Lung (tissue), 17 donors: ENCODE measurements at places on chromosomes 1 and 21.

- no peak for DNase-seq
These were observed 17.7 kb downstream of the KCNA2 start for GRCh38 chr1:110588486-110588885.

DNA sequence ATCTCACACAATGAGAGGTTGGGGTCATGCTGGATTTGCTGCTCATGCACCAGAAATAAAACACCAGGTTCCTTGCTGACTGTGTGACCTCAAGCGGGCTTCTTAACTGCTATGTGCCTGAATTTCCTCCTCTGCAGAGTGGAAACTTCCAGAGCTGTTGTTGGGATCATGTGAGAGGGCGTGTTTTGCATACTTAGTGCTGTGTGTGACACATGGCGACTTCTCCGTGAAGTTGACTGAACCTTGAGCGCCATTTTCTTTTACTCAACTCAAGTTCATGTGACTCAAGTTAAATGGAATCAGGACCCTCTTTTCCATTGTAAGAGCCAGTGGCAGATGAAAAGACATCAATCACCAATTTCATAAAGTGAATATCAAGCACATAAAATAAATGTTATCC lies 224.0 kb downstream of the KIF26B start:
- no peak for DNase-seq

GRCh38 chr1:43573066-43573800 lies 42.5 kb downstream of the PTPRF start:
- no peak for DNase-seq

DNA sequence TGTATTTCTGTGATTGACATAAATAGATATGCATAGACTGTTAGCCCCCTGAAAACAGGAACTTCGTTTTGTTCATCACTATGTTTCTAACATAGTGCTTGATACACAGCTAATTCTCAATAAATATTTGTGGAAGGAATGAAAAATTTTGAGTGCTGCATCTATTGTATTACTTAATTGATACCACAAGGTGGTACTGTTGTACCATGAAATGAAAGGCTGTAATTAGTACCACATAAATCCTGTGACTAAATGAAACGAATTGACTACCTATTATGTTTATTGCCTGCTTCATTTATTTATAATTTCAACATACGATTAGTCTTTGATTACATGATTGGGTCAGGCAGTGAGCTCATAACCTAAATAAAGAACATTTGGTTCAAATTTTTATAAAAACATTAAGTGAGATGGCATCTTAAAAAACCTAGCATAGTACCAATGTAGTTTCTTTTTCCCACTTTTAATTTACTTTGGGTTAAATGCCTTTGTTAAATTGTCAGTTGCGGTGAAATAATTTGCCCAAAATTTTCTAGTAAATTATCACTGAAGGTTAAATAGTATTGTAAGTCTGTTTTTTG lies 15.0 kb upstream of the TGFB2 start:
- DNase-seq, result no peak

- no peak for DNase-seq
These were observed 14.4 kb downstream of the ARMH1 start for GRCh38 chr1:44688760-44689446.

DNA sequence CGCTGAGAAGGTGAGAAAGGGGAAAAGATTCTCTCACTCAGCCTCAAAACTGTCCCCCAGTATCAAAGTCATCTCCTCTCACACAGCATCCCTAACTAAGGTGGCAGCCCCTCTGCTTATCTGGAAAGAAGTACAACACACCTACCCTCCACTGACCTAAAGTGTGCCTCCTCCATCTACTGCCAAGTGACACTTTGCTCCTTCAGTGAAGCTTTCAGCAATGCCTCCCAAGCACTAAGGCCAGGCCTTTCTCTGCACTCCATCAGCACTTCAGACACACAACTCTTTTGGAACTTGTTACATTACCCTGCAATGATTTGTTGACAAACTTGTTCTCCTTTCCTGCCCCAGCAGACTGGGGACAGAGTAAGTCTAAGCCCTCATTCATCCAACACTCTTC lies 1.4 kb downstream of the SH3BP5L start:
- no peak for DNase-seq

GRCh38 chr21:43211072-43211759 lies 42.4 kb downstream of the CRYAA start:
- DNase-seq, result peak; percentile 55

GRCh38 chr1:52672946-52673345 lies 25.2 kb downstream of the COA7 start:
- DNase-seq, result no peak

DNA sequence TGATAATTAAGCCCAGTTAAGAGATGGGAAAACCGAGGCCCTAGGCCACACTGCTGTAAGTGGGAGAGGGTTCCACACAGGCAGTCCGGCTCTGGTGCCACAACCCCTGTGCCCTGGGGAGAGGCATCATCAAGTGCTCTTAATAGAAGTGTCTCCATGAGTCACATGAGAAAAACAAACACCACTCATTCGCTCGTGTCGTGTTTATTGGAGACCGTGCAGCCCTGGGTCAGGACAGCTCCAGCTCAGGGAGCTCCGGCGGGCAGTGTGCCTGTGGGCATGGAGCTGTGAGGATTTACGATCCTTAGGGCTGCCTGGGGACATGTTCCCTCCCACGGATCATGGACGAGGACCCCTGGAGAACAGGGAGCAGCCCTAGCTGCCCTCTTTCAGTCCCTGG lies 658.5 kb downstream of the AJAP1 start:
- DNase-seq, result no peak

- DNase-seq, result no peak
These were observed 8.8 kb upstream of the AGTRAP start for GRCh38 chr1:11727119-11727518.

GRCh38 chr1:51686450-51686849 lies 69.6 kb downstream of the OSBPL9 start:
- no peak for DNase-seq

- no peak for DNase-seq
These were observed 326.4 kb downstream of the NTNG1 start for GRCh38 chr1:107467286-107467685.

GRCh38 chr1:226700861-226701260 lies 38.2 kb downstream of the ITPKB start:
- DNase-seq, result no peak

- peak; percentile 72 for DNase-seq
These were observed 278.2 kb upstream of the C1orf105 start for GRCh38 chr1:172142324-172142723.

GRCh38 chr1:240239309-240239708 lies 147.6 kb downstream of the FMN2 start:
- no peak for DNase-seq

GRCh38 chr1:64167176-64167575 lies 36.2 kb upstream of the UBE2U start:
- DNase-seq, result no peak

DNA sequence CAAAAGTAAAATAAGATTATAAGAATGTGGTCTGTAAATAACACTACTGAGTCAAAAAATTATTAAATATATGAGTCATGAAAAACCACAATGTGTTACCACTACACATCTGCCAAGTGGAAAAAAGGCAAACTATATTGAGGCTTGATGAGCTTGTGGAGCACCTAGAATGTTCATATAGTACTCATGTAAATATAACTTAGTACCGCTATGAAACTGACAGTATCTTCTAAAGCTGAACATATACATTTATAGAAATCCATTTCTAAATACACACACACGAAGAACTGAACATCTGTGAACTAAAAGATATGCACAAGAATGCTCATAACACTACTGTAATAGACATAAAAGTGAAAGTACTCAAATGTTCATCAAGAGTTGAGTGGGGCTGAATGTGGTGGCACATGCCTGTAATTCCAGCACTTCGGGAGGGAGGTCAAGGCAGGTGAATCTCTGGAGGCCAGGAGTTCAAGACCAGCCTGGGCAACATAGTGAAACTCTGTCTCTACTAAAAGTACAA lies 18.5 kb upstream of the GBP3 start:
- DNase-seq, result no peak

DNA sequence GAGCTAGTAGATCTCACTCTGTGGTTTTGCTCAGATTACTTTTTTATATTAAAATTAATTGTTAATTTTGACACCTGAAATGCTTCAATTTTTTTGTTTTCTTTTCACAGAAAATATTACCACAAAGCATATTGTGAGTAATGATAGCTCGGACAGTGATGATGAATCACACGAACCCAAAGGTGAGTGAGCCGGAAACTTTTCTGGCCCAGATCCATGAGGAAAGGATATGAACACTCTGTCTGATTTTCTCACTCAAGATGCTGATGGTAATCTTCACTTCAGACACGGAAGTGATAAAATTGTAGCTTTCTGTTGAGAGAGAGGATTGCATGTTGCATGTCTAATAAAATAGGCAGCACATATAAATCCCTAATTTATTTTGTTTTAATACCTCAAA lies 121.8 kb downstream of the PLA2G4A start:
- no peak for DNase-seq

DNA sequence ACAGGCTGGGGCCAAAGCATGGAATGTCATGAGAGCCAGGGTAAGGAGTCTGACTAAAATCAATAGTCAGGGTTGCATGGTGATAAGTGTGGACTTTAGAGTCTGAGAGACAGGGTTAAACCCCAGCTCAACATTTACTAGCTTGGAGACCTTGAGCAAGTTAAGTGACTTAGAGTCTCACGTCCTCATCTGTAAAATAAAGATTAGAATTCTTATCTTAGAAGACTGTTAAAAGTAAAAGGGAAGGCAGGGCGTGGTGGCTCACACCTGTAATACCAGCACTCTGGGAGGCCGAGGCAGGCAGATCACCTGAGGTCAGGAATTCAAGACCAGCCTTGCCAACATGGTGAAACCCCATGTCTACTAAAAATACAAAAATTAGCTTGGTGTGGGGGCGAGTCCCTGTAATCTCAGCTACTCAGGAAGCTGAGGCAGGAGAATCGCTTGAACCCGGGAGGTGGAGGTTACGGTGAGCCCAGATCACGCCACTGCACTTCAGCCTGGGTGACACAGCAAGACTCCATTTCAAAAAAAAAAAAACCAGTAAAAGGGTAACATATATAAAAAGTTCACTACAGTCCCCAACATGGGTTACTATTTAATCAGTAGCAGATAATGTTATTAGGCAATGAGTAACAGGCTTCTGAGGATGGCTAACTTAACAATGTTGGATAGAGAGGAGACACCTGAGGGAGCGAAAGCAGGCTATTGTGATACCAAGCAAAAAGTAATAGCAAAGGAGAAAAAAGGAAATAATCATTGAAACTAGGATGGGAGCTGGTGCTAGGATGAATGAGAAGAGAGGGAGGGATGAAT lies 20.8 kb downstream of the TMCO1 start:
- no peak for DNase-seq

GRCh38 chr21:39788383-39788782 lies 43.4 kb downstream of the IGSF5 start:
- peak; percentile 90 for DNase-seq

- DNase-seq, result peak; percentile 25
These were observed 251.1 kb upstream of the ADGRL2 start for GRCh38 chr1:81549588-81550127.

DNA sequence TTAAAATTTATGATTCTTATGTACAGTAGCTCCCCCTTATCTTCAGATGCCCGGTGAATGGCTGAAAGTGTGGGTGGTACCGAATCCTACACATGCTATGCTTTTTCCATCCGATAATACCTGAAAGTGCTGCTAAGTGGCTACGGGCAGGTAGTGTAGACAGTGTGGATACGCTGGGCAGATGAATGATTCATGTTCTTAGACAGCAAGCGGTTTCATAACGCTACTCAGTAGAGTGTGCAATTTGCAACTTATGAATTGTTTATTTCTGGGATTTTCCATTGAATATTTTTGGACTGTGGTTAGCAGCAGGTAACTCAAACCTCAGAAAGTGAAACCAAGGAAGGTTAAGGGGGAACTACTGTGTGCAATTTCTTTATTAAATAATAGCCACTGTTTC lies 7.5 kb downstream of the PCP4 start:
- no peak for DNase-seq

DNA sequence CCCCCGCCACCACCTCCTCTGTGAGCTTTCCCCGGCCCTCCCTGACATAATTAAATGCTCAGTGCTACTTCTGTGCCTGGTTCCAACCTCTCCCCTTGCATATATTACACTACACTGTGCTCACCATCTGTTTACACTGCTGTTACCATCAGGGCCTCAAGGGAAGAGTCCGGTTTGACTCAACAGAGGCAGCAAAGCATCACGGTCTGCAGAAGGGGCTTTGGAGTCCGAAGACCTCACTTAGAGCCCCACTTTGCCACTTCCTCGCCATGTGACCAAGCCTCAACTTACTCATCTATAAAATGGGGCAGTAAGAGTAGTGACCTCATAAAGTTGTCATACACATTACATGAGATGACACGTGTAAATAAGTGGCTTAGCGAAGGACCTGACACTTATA lies 27.4 kb downstream of the KCNN3 start:
- DNase-seq, result no peak

DNA sequence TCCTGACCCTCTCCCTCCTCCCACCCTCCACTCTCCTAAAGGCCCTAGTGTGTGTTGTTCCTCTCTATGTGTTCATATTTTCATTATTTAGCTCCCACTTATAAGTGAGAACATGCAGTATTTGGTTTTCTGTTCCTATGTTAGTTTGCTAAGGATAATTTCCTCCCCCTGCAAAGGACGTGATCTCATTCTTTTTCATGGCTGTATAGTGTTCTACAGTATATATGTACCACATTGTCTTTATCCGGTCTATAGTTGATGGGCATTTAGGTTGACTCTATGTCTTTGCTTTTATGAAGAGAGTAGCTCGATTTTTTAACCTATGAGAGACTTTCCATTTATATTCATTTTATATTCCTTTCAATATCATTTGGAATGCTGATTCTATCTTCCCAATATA lies 7.9 kb upstream of the PTBP2 start:
- DNase-seq, result no peak

- peak; percentile 90 for DNase-seq
These were observed 493 bp upstream of the MAP3K21 start for GRCh38 chr1:233326811-233327650.

- no peak for DNase-seq
These were observed 18.6 kb upstream of the HSPG2 start for GRCh38 chr1:21955501-21956281.

DNA sequence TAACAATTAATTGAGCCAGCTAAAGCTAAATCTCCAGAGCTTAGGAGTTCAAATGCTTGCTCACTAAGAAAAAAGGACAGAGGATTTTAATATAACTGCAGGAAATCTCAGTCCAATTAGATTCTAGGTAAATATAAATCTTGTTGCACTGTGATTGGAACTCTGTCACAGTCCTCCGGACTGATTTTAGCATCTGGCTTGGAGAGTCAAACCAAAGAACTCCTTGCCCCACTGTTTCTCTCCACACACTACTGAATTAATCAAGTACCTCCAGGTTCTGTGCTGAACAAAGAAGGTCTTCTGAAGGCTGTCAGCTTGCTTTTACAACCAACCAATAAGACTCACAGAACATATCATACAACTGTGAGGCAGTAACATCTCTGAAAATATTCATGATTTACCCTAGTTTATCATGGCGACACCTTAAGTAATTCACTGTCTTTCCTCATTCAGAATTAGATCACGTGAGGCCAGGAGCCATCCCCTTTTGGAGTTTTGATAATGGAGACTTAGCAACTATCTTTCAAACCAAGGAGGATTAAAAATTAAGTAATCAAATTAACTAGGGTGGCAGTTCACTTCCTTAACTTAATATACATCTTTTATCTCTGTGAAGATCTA lies 176.0 kb downstream of the RERE start:
- no peak for DNase-seq
